Activated T-helper 1 cell treated with anti-CD3 and anti-CD28 coated beads, Interleukin-12 subunit alpha, Interleukin-12 subunit beta, Interleukin-2, Interleukin-4 antibody, amounts not matched to agents 30 ng/mL and 10 ng/mL and 1 ng/mL, durations not matched to agents 14 hours and 24 hours and 36 hours (primary cell): ENCODE measurements at places on chromosomes 16 and 17. TPM values are rescaled to one million over a fixed set of nuclear protein-coding genes. Genes with fewer than 3 reads are reported as not detected.

Gene AURKB
- total RNA-seq: 82.2 and 88.7 TPM in 2 replicates

Gene SP6
- 0.05 and 0.12 TPM in 2 replicates for total RNA-seq

Gene DNAAF8
- not detected in 2 replicates for total RNA-seq

Gene KRTAP1-5
- not detected in 2 replicates for total RNA-seq
